ENCODE measurements at places on chromosomes 11 and 22. TPM values are rescaled to one million over a fixed set of nuclear protein-coding genes. Genes with fewer than 3 reads are reported as not detected.
A peak's percentile ranks its signal among the peaks of the same experiment; 100 is the strongest.

DNA sequence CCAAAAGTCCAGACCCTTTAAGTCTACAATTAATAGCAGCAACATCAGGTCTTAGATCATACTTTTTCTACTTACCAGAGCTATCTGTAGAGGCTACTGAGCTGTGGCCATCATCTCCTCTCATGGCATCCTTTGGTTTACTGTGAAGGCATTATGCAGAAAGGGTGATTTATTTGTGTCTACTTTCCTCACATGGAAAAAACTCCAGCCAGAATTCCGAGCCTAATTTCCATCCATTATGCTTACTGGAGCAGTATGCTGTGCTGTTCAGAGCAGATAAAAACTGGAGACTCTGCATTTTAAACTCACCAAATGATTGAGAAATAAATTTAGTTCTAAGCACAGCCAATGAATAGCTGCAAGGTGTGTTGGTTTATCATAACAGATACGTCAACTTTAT, 581.8 kb downstream of the ETS1 start:
- H3K27me3 ChIP-seq, result no peaks in the 10 kb centered on the region
- no peak overlapping the region for H3K27ac ChIP-seq
- H3K36me3 ChIP-seq, result no peaks in the 10 kb centered on the region

DNA sequence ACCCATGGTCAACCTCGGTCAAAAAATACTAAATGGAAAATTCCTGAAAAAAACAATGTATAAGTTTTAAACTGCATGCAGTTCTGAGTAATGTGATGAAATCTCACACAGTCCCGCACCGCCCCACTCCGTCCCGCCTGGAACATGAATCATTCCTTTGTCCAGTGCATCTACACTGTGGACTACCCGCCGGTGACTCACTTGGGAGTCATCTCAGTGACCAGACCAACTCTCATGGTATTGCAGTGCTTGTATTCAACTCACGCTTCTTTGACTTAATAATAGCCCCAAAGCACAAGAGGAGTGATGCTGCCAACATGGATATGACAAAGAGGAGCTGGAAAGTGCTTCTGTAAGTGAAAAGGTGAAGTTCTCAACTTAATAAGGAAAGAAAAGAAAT, 48.8 kb downstream of the ARHGAP32 start:
- H3K36me3 ChIP-seq, result no peaks in the 10 kb centered on the region
- peak; percentile 98 for DNase-seq
- H3K4me3 ChIP-seq, result peak overlapping the region; percentile 40
- no peaks in the 10 kb centered on the region for H3K27me3 ChIP-seq
- peaks cover 31% of the 10 kb centered on the region for H3K4me1 ChIP-seq

Gene MYOD1
- total RNA-seq, result not detected

DNA sequence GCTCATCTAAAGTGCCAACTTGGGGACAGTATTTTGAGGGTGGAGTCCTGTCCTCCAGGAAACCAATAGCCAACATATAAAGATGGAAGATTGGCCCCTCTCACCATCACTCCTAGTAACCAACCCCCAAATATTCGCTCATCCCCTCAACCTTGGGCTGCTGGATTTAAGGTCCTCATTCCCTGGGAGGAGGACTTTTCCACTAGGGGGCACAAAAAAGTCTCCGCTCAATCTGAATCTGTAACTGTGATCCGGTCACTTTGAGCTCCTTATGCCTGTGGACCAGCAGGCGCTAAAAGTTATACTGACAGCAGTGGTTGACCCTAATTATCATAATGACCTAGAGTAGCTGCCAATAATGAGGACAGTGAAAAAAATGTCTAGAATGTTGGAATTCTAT, 20.5 kb upstream of the CLPB start:
- H3K27ac ChIP-seq, result no peak overlapping the region
- H3K4me1 ChIP-seq, result no peaks in the 10 kb centered on the region
- peaks cover 24% of the 10 kb centered on the region for H3K27me3 ChIP-seq
- no peaks in the 10 kb centered on the region for H3K36me3 ChIP-seq
- no peak for DNase-seq

Gene ROBO4
- 0.20 TPM for total RNA-seq

DNA sequence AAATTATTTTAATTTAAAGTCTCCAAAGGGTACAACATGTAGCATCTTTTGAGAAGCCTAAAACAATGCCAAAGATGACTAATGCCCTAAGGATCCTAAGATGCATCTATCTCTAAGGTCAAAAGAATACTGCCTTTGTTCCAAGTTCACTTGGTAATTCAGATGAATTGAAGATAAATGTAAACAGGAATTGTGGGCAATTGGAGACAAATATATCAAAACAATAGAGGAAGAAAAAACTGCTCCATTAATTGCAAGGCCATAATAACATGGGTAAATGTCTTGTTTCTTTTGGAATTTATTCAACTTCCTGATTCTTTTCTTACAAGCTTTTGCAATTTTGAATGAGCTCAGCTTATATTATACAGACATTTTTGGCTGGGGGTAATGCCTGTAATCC, 338.6 kb downstream of the TTC28 start:
- H3K4me3 ChIP-seq, result no peak overlapping the region
- H3K27ac ChIP-seq, result no peak overlapping the region

GRCh38 chr22:37133304-37134018, 16.3 kb downstream of the IL2RB start:
- DNase-seq, result no peak
- H3K27ac ChIP-seq, result no peak overlapping the region
- H3K36me3 ChIP-seq, result no peaks in the 10 kb centered on the region
- H3K4me3 ChIP-seq, result no peak overlapping the region

DNA sequence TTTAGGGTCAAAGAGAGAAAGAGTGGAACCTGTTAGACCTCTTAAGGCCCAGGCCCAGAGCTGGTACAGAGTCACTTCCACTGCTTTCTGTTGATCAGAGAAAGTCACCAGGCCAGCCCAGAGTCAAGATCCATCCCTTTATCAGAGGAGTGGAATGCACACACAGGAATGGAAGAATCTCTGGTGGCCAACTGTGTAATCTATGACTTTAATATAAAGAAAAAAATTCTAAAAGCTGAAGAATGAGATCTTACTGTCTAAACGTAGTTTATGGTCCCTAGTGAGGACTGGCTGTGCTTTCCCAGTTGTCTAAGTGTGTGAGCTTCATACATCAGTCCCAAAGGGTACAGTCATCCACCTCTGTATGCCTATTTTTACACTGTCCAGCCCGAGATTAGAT, 51.0 kb downstream of the PPFIBP2 start:
- no peak for DNase-seq
- H3K4me1 ChIP-seq, result no peaks in the 10 kb centered on the region
- H3K27me3 ChIP-seq, result no peaks in the 10 kb centered on the region
- H3K4me3 ChIP-seq, result no peak overlapping the region
- H3K36me3 ChIP-seq, result no peaks in the 10 kb centered on the region

Gene RAC2
- total RNA-seq, result 79.9 TPM

DNA sequence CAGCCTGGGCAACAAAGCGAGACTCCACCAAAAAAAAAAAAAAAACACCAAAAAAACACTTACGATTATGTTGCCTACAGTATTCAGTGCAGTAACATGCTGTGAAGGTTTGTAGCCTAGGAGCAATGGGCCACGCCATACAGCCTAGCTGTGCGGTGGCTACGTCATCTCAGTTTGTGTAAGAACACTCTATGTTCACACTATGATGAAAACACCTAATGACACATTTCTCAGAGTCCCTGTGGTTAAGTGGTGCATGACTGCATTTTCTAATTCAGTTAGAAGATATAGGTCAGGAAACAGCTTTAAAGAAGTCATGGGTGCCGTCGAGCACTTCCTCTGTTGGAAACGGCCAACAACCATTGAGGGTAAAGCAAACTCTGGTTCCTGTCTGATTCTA, 75.7 kb upstream of the ANO1 start:
- H3K4me3 ChIP-seq, result no peak overlapping the region
- H3K27me3 ChIP-seq, result no peaks in the 10 kb centered on the region
- no peak overlapping the region for H3K27ac ChIP-seq
- DNase-seq, result no peak

Gene TSGA10IP
- total RNA-seq, result not detected
